Stimulated activated CD8-positive, alpha-beta memory T cell treated with anti-CD3 and anti-CD28 coated beads, Interleukin-4, amount 100 ng/mL, for 1 hour (primary cell): ENCODE measurements at places on chromosomes 7 and 10.

DNA sequence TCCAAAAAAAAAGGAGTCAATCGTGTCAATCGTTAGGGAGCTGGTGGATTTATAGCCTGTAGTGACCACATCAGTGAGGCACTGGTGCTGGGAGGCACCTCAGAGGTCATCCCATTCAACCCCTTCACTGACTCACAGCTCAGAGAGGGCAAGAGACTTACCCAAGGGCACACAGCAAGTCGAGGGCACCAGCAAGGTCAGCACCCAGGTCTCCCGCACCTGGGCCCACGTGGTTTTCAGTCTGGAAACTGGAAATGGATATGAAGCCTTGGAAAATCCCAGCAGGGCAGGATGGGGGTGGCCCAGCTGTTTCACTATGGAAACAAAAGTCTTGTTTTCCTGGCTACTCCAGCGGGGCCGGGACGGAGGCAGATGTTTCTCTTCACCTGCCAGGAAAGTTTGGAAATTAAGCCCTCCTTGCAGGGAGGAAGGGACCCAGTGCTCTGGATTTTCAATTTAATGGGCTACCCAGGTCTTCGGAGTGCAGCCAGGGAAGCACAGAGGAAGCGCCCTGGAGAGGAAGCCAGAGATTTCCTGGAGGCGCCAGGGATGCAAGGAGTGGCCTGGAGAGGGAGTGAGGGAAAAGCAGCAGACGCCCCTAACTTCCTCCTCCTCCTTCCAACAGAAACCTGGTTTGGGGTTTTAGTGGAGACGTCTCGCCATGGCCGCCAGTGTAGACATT, 157.2 kb upstream of the TNRC18 start:
- no peak for DNase-seq

DNA sequence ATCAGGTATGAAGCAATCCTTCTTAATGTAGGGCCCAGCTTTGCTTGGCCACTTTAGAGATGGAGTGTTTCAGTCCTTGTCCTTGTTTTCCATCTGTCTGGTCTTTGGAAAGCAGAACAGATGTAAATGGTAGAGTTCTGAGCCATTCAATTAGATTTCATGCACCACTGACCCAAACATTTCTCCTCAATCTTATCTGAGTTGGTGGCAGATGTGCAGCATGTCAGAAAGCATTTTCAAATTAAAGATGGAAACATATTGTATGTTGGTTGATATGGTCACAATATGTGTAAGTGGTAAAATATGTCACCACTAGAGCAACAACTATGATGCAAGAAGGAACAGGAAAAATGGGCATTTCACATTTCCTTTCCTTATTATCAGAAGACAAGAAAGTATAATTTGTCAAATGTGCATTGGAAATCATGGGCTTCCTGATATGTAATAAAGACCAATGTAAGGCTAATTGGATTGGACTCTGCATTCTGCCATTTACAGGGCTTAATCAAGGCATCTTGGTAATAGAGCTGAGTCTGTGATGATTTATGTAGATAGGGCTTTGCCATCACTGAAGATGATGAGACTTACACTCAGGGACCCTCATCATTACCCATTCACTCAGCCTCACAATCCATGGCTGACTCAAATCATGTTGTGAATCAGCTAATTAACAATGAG, 750.7 kb downstream of the NRG3 start:
- no peak for DNase-seq

DNA sequence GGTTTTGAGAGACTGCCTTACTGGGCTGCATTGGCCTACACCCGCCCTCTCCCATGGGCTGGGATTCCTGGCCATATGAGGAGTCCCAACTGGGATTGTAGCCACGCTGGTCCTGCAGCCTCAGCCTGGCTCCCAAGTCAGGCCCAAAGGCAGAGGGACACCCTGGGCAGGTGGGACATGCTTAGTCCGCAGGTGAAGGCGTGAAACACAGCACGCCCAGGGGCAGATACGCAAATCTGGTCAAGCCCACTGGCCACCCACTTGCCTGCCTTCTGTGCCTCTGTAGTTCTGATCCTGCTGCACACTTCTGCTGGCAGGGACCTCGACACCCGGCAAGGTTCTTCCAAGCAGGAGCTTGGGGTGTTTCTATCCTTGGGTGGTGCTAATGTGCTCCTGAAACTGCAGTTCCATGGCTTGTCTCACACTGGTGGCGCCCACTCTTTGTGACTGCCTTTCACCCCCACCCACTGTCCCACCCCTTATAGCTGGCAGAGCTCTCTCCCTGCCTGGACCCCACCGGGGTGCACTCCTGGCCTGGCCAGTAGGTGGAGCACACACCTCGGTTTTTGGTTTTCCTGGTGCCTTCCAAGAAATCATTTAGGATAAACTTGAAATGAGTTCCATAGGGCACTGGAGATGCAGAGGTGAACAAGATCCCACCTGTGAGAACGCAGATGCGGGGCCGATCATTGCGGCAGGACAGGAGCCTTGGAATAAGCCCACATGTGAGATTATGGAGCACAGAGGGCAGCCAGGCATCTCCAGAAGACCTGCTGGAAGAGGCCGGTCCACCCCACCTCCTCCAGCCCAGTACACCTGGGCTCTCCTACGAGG, 47.9 kb downstream of the MKI67 start:
- DNase-seq = no peak

DNA sequence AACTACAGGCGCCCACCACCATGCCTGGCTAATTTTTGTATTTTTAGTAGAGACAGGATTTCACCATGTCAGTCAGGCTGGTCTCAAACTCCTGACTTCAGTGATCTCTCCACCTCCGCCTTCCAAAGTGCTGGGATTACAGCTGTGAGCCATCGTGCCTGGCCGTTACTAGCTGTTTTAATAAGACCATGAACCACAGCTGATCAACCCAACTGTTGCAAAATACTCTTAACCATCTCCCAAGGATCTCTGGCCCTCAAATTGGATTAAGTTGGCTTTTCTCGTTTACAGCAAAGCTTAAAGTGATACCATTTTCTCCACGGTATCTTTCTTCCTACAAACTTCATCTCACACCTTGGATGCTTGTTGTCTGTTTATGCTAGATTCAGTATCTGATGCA, 18.3 kb downstream of the ZFAND2A start:
- no peak for DNase-seq

DNA sequence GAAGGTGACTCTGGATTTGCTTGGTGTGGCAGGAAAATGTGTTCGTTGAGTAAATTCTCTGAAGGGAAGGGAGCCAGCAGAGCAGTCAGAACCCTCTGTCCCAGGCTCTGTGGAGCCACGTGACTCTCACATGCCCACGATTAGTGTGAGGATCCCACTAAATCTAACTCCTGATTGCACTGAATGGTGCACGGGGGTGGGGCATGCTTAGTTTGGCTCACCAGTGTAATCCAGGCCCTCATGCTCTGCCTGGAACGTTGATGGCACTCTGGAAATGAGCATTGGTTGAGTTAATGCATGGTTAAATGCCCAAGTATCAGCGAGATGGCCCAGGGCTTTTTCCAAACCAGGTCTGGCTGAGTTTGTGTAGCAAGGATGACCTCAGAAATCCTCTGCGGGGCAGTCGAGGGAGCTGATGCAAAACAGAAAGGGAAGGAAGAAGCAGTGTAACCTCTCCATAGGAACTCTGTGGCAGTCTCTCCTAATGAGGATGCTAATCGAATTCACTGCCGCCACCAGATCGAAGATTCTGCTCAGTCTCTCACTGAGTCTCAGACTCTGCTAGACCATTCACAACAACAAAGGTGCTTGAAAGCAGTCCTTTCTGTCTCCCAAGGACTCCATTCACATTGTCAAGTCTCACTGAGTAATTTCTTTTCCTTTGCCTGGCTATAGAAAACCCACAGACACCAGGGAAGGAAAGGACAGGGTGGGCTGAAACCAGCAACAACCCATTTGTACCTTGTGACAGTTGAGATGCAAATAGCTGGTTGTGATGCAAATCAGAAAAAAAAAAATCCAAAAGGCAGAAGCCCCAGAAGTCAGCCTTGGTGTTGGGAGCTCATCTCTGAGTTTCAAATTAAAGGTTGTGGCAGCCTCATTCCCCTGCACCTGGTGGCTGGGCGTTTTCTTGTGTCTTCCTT, 98.1 kb downstream of the C10orf105 start:
- DNase-seq = no peak

DNA sequence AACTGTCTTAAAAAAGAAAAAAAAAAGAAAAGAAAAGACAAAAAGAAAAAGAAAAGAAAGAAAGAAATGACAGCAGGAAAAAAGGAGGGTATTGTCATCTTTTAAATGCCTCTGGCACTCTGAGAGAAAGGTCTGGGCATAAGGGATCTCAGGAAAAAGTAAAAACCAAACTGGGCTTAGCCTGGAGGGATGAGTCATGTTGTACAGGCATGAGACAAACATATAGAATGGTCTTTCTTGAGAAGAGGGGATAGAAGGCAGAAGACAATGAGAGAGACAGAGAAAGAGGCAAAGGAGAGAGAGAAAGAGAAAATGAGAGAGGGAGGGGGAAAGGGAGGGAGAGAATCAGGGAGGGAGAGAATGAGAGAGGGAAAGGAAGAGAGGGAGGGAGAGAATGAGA, 32.3 kb upstream of the KCNMA1 start:
- DNase-seq = no peak

GRCh38 chr10:97932932-97933530, 83.4 kb downstream of the GOLGA7B start:
- no peak for DNase-seq

GRCh38 chr7:4386190-4386589, 295.9 kb upstream of the FOXK1 start:
- no peak for DNase-seq

DNA sequence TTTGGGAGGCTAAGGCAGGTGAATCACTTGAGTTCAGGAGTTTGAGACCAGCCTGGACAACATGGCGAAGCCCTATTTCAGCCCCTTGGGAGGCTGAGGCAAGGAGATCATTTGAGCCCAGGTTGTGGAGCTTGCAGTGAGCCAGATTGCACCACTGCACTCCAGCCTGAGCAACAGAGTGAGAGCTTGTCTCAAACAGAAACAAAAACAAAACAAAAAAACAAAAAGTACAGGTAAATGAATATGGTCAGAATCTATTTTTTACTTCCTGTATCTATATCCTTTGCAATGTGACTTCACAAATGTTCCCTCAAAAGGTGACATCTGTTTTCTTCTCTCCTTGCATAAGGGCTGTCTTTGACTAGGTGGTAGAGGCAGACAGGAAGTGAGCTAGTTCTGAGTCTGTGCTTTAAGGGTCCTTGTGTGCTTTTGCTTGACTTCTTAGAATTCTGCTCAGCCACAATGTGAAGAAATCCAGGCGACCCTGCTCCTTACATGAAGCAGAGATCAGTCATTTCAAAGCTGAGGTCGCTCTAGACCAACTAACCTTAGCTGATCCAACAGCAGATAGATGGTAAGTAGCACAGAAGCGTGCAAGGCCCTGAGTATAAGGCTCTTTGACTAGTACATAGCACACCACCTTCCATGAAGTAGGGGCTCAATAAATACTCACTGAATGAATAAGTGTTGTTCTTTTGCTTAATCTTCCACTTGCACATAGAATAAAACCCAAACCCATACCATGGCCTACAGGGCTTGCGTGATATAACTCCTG, 423.2 kb upstream of the PCDH15 start:
- no peak for DNase-seq
